Renal cortical epithelial cell (primary cell): ENCODE measurements at places on chromosomes 4 and X.

GRCh38 chr4:84814094-84814750 is 152.3 kb downstream of the WDFY3 start:
- peak; percentile 96 for DNase-seq

DNA sequence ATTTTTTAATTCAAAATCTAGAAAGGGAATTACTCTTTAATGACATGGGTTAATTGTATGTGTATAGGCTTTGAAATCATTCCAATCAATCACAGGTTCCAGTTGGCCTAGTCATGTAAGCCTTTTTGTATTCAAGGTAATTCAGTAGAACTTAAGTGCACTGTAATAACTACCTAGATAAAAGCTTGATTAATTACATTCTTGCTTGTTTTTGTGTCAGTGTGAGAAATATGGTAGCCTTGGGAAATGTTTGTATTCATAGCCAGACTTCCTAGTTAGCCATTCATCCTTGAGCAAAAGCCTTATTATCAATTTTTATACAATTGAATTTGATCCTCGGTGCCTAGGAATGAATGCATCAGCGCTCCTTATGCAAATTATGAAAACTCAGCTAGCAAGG is 33.5 kb downstream of the TKTL2 start:
- no peak for DNase-seq

GRCh38 chr4:71593311-71593710 is 190.6 kb downstream of the GC start:
- DNase-seq: peak; percentile 23

- no peak for DNase-seq
Observed at GRCh38 chrX:86012188-86012587, 35.2 kb downstream of the CHM start.

- peak; percentile 66 for DNase-seq
Observed at GRCh38 chr4:184937030-184937710, 81.1 kb upstream of the HELT start.

DNA sequence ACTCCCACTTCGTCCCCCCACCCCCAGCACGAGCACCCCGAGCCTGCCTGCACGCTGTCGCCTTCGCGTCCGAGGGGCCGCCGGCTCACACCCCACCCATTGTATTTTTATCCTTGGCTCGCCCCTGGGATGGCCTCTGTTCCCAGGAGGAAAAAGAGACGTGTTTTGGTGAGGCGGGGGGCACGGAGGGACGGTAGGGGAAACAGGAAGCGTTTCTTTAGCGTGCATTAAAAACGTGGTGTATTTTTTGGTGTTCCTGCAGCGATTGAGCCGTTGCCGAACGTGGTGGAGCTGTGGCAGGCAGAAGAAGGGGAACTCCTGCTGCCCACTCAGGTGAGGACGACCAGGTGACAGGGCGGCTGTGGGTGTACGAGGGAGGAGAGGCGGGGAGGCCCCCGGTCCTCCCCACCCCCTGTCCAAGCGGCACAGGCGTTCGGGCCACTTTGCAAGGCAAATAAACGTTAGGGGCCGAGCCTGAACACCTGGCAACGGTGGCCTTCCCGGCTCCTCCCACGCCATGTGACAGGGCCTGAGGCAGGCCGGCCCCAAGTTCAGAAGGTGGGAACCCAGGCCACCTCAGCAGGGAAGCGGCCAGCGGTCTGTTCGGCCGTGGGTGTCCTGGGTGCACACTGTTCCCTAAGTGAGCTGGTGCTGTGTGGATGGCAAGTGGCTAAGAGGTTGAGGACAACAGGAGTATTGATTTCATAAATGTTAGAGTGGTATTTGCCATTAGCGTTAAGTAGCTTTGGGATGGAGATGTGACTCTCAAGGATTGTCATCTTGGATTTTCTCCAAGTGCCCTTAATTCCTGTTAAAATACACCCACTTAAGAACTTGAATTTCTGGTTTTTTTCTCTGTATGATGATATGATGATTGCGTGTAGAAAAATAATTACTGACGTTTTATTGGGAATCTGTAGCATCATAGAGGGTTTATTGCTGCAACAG is 1.1 kb downstream of the TMEM131L start:
- no peak for DNase-seq

- DNase-seq: peak; percentile 94
Observed at GRCh38 chr4:69054578-69055200, 41.6 kb upstream of the UGT2B7 start.

- no peak for DNase-seq
Observed at GRCh38 chrX:40061871-40062524, 35.8 kb downstream of the BCOR start.
